HFFc6 (cell line): ENCODE measurements at places on chromosomes 7 and 10. TPM values are rescaled to one million over a fixed set of nuclear protein-coding genes. Genes with fewer than 3 reads are reported as not detected.
A peak's percentile ranks its signal among the peaks of the same experiment; 100 is the strongest.

GRCh38 chr7:95687759-95688343, 84.5 kb upstream of the DYNC1I1 start:
- DNase-seq: peak; percentile 41

- no peak for DNase-seq
Measured at GRCh38 chr10:59995862-59996261, 89.5 kb upstream of the CCDC6 start.

DNA sequence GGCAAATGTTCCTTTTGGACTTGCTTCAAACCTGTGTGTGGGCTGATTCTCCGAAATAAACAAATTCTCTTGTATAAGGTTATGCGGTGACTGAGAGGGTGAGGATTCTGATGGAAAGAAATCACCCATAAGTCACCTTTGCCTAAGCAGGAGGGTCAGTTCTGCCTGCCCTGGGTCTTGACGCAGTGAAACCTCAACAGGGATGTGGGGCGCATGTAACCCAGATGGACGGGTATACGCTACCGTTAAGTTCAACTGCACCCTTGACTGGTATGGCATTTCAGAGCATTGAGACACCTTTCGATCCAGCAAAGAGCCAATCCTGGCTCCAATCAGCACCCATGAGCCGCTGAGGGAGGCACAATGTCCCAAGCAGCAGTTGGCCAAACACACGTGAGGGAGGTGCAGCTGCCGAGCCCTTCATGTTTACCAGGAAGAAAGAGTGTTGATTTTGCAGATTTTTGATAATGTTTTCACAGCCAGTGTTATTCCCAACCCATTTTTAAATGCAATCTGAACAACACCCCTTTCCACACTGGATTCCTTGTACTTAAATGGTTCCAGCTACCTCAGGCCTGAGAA, 48.1 kb downstream of the SORBS1 start:
- DNase-seq: no peak

DNA sequence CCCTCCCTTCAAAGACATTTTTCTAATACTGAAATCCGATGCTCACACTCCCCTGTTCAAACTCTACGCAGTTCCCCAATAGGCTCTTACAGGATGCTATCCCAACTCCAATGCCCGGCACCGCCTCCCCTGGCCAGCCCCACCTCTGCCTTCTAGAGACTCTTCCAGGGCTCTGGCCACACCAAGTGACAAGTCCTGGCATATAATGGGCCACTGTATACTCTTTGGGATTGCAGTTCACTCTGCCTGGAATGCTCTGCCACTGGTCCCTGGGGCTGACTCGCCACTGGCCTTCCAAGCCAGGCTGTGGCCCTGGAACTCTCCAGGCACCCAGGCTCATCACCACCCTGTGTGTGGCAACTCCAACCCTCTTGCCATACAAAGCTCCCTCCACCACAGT, 3.1 kb upstream of the BRI3 start:
- DNase-seq: no peak

DNA sequence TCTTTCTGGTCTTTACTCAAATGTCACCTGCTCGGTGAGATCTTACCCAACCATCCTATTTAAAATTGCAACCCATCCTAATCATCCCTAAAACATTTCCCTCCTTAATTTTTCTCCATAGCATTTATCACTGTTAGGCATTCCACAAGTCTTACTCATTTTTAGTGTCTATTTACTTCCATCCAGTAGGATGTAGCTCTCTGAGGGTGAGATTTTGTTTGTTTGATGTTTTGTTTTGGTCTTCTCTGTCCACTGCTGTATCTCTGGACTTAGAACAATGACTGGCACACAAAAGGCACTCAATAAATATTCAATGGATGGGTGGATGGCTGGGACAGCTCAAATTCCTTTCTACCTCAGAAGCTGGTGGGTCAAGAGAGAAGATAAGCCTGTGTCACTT, 15.8 kb upstream of the DUSP5 start:
- no peak for DNase-seq

- DNase-seq: no peak
Measured at GRCh38 chr7:36360244-36360643, 29.4 kb upstream of the ANLN start.

DNA sequence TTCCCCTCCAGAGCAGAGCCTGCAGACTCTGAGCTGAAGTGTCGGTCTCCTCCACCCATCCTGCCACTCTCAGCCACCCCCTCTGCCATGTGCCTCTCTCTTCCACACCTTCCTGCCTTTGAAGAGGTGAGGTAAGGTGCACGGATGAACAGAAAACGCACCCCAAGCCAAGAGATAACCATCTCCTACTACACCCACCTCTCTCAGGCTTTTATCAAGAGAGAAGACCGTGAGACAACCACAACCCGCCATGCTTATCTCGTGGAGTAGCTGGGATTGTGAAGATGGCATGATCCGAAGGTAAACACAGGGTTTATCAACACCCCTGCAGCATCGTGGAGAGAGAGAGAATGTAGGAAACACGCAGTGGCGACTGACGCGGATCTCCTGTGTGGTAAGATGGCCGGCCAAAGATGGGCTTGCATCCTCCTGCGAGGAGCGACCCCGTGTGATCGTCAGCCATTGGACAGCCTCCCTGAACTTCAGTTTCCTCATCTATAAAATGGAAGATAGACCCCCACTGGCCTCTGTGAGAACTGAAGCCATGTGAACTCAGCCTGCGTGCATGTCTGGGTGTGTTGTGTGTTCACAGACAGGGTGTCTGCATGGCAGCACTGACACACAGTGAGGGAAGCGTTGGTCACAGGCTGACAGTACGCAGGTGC, 219.0 kb downstream of the DIP2C start:
- DNase-seq: no peak

DNA sequence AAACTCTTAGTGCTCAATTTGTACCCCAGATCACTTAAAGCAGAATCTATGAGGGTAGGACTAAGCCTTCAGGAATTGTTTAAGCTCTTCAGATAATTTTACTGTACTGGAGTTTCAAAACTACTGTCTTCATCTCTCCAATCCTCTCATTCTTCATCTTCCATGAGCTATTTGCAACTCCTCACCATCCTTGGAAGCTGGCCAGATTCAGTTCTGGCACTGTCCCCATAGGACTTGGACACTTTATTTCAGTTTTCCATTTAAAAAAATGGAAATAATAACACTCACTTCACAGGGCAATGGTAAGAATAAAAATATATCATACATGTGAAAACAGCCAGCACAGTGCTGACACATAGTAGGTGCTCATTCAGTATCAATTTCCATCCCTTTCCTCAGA, 74.6 kb downstream of the PPP1R17 start:
- DNase-seq: no peak

Gene CALHM1
- not detected in 3 replicates for total RNA-seq
